Inflammatory macrophage treated with lipopolysaccharide for 1 hour (primary cell): ENCODE measurements at places on chromosomes 5 and 9.

GRCh38 chr5:6435356-6435755 is 13.3 kb upstream of the UBE2QL1 start:
- DNase-seq: no peak

- DNase-seq: peak; percentile 82
Observed at GRCh38 chr5:139660923-139661814, 13.0 kb downstream of the CXXC5 start.

DNA sequence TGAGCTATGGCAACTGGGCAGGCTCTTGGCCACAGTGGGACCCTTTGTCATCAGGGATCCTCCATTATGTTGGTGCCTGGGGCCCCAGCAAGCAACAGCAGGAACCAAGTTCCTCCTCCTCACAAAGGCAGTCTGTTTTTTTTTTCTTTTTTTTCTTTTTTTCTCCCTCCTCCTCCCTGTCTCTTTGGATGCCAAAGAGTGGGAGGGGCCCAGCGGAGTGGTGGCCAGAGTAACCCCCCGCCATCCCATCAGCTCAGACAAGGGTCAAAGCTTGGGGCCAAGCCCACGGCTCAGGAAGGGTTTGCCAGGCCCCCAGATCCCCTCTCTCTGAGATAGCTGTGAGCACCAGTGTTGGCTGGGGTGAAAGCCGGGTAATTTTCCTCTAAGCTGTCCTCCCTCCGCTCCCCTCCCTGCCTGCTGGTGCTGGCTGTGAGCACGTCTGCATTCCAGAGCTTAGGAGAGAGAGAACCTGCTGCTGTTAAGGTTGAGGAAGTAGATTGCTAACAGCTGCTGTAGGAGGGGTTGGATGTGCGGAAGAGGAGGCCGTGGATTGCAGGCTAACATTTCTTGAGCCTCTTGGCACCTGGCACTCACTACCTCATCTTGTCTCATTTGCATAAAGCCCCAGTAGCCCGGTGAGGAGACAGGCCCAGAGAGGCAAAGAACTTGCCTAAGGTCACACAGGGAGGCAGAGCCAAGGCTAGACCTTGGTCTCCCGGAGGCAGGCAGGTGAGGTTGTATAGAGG is 21.2 kb downstream of the GSN start:
- DNase-seq: no peak

GRCh38 chr5:96474073-96474472 is 41.0 kb upstream of the PCSK1 start:
- no peak for DNase-seq

GRCh38 chr9:27394154-27394825 is 97.3 kb upstream of the EQTN start:
- no peak for DNase-seq

GRCh38 chr5:127813633-127814587 is 110.7 kb downstream of the CCDC192 start:
- no peak for DNase-seq

- DNase-seq: no peak
Observed at GRCh38 chr9:80866121-80866520, 823.2 kb downstream of the TLE1 start.

DNA sequence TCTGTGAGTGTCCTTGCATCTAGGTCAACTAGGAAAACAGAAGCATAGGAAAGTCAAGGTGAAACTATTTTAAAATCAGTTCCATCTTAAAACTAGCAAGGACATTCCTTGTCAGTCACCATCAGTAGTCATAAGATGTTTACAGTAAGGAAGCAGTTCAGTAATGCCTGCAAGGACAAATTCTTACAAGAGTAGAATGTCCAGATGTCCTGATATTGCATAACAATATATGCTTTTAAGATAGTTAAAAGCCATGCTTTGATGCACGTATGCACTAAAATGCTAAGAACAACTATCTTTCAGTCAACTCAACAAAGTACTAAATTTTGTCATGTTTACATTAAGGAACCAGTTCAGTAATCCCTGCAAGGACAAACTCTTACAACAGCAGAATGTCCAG is 11.3 kb upstream of the SVEP1 start:
- no peak for DNase-seq

DNA sequence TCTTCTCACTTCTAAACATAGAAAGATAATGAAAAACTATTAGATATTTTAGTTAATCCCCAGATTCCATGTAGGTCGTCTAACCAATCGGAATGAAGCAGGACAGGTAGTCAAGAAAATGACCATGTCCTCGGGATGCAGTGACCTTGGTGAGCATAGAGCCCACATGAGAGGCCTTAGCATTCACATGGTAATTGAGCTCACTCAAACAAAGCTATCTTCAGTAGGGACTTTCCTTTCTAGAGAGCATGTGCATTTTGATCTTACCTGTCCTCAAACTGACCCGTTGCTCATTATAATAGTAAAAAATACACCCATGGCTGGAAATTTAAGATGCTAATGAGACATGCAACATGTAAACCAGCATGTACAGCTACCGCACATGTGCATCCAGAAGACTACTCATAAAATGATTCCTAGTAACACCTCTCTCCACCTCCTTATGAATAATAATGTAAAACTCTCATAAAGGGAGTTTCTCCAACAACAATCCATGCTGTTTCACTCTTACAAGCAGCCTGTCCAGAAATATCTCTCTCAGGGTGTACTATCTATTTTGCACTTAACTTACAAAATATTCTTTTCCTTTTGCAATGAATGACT is 274.0 kb upstream of the CDH9 start:
- DNase-seq: no peak

DNA sequence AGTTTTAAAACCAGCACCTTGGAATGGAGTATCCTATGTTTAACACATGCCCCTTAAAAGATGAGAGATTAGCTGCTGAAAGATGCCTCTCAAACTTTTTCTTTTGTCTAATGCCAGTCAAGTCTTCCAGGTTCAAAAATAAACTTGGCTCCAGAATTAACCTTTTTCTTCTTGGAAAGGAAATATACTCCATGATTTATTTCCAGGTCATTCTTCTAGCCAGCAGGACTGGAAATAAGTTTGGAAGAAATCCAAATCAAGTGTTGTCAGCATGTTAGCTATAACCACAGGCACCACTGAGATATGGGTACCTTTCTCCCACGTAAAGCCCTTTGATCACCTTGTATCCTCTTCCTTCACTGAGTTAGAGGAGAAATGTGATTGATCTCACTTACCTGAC is 56.1 kb downstream of the NLN start:
- no peak for DNase-seq

- no peak for DNase-seq
Observed at GRCh38 chr5:16082053-16082452, 97.5 kb downstream of the MARCHF11 start.

DNA sequence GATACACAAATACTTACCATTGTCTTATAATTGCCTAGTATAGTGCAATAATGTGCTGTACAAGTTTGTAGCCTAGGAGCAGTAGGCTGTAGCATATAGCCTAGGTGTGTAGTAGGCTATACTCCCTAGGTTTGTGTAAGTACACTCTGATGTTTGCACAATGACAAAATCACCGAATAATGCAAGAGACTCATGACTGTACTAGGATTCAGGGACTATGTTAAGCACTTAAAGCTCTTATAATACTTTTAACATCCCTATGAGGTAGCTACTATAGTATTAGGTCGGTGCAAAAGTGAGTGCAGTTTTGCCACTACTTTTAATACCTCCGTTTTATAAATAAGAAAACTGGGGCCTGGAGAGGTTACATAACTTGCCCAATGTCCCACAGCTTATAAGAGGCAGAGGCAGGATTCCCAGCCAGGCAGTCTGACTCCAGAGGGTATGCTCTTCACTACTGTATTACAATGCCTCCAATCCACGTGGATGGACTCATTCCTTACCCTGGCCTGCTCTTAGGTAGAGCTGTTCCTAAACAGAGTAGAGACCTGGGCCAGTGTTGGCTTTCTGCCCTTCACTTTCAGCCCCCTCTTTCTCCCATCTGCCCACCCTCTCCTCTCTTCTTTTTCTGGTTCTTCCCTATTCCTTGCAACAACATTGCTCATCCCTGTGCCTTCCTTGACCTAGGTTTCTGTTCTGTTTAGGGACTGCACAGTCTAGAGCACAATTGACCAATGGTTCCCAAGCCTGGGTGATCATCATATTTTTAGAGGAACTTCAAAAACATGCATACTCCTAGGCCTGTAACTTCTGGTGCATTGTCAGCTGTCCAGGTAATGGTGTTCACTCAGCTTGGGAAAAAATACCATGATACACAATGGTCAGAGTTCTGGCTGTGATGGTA is 114.0 kb downstream of the CARTPT start:
- DNase-seq: no peak

DNA sequence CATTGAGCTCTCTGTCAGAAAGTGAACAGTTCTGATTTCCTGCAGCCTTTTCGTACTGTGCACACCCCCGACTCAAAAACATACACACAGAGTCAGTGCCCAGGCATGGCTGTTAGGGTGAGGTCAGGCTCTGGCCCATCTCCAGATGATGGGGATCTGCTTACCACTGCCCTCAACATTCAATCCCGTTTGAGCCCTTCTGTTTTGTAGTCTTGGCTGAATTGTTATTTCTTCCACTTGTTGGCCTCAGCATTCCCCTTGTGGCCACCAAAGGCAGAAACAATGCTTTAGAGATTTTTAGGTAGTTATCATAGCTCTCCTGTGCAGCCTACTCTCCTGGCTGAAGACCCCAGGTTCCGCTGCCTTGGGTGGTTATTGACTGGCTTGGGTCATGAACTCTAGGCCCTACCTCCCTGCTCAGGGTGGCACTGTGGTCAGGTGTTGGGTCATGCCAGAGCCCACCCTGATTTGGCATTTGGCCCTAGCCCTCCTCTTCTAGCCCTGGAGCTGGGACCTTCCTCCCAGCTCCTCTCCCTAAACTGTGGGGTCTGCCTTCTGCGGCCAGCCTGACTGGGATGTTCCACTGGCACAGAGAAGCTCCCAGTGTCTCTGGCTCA is 7.8 kb upstream of the MYOZ3 start:
- no peak for DNase-seq

- peak; percentile 19 for DNase-seq
Observed at GRCh38 chr5:118580949-118581348, 407.4 kb downstream of the DTWD2 start.

GRCh38 chr5:115179394-115180164 is 9.9 kb upstream of the TRIM36 start:
- DNase-seq: no peak

DNA sequence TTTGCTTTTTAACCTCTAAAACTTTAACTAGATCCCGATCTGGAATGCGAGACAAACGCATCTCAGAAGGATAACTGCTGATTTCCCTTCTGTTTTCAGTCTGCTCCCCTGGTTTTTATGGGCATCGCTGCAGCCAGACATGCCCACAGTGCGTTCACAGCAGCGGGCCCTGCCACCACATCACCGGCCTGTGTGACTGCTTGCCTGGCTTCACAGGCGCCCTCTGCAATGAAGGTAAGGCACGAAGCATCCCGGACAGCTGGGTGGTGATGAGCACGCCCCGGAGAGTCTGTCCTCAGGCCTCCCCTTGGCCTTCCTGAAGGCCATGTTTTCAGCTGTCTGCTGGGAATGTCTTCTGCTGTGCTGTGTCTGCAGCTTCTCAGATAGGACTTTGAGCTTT is 82.9 kb upstream of the PRRC1 start:
- DNase-seq: no peak

GRCh38 chr5:154316223-154316935 is 125.8 kb downstream of the GALNT10 start:
- no peak for DNase-seq

DNA sequence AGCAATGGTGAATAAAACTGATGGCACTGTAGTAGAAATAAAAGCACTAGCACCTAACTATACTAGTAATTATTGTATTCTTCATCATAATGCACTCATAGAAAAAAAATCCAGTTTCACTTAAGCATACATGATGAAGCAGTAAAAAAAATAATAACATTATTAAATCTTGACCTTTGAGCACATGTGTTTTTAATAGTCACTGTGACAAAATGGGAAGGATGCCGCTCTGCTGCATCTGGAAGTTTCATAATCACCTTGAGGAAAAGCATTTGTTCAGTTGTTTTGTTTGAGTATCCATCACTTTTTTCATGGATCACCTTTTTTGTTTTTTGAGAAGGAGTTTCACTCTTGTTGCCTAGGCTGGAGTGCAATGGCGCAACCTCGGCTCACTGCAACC is 13.2 kb downstream of the OR2K2 start:
- no peak for DNase-seq

DNA sequence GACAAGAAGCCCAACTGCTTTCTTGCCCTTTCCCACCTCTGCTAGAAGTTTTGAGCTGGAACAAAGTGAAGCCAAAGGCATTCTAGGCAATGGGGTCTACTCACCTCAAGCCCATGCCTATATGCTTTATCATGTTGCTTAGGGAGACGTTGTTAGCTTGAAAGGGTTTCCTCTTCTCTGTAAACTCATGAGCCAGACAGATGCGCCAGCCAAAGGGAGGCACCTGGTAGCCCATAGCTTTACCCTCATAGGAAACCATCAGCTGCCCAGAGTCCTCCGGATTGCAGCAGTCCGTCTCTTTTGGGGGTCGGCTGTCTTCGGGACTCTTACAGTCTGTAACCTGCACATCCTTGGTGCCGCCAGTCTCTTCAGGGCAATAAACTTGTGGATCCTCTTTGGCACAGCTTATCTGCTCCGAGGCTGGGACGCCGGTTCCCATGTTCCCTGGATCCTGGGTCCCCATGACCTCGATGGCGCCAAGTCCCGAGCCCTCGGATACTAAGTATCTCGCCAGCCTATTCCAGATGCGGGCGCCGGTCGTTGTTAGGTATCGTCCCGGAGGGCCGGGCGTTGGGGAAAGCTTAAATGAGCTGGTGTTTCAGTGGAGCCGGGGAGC is 678 bp downstream of the GBA2 start:
- no peak for DNase-seq

DNA sequence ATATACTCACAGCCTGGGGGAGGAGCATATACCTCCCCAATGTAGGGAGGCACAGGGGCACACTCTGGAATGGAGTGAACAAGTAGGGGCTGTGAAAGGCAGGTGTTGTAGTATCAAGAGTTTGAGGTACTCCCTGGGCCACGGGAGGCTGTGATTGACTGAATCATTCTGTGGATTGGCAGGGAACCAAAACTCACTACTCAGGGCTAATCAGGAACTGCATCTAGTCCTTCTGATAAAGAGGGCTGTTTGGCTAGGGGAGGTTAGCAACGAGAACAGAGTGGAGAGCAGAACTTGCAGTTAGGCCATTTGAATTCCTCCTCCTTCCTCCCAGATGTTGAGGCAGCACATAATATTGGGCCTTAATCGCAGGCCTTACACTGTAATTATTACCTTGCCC is 369.2 kb upstream of the MPDZ start:
- no peak for DNase-seq

- DNase-seq: peak; percentile 13
Observed at GRCh38 chr9:6014670-6015270, 654 bp downstream of the RANBP6 start.

DNA sequence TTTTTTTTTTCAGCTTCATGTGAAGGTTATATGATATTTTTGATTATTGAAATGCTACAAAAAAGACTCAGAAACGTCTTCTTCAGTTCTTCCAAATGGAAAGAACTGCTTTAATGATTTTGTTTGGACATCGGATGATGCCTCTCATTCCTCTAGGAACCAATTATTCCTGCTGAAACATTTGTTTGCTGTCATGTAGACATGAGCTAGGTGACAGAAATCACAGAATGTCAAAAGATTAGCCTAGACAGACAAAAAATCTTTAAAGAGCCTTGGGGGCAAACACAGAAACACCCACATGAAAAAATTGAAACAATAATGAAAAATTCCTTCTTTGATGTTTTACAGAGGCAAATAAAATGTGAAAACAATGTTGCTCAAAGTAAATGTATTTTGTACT is 244.2 kb upstream of the EDIL3 start:
- no peak for DNase-seq

GRCh38 chr5:68405784-68406743 is 190.5 kb downstream of the PIK3R1 start:
- DNase-seq: no peak

- DNase-seq: no peak
Observed at GRCh38 chr9:14238079-14238478, 75.9 kb downstream of the NFIB start.

- no peak for DNase-seq
Observed at GRCh38 chr5:107736638-107737037, 65.9 kb upstream of the EFNA5 start.
